ENCODE measurements at places on chromosomes 5 and 9. TPM values are rescaled to one million over a fixed set of nuclear protein-coding genes. Genes with fewer than 3 reads are reported as not detected.

- no peaks in the 10 kb centered on the region for H3K36me3 ChIP-seq
- no peak for DNase-seq
- no peaks in the 10 kb centered on the region for H3K4me1 ChIP-seq
Measured at GRCh38 chr9:115300116-115300515, 182.2 kb upstream of the TNC start.

GRCh38 chr5:39014561-39014960 lies 59.6 kb downstream of the RICTOR start:
- peaks cover 2% of the 10 kb centered on the region for H3K36me3 ChIP-seq
- no peak overlapping the region for H3K27ac ChIP-seq
- H3K4me3 ChIP-seq: no peak overlapping the region

- no peak overlapping the region for H3K4me3 ChIP-seq
- no peaks in the 10 kb centered on the region for H3K4me1 ChIP-seq
- no peak for DNase-seq
Measured at GRCh38 chr5:155343468-155343867, 329.9 kb downstream of the KIF4B start.

DNA sequence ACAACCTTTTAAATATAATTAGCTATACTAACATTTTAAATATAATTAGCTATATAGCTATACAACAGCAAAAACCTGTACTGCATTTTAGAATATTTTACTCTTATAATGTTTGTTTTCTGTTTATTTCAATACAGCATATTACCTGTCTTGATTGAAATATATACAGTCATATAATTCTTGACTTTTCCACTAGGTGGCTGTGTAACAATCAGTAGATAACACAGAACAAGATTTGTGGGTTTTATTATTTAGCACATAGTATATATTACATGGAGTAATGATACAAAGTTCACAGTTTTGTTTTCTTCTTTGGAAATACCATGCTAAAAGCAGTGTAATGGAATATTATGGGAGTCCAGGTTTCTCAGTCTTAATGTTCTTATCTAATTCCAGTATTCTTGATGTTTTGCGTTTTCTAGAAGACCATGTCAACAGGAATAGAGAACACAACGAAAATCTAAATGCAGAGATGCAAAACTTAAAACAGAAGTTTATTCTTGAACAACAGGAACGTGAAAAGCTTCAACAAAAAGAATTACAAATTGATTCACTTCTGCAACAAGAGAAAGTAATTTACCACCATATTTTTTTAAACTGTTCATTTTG lies 13.3 kb downstream of the HMMR start:
- H3K4me3 ChIP-seq: no peak overlapping the region
- H3K4me1 ChIP-seq: no peaks in the 10 kb centered on the region
- no peaks in the 10 kb centered on the region for H3K27me3 ChIP-seq
- H3K36me3 ChIP-seq: no peaks in the 10 kb centered on the region

DNA sequence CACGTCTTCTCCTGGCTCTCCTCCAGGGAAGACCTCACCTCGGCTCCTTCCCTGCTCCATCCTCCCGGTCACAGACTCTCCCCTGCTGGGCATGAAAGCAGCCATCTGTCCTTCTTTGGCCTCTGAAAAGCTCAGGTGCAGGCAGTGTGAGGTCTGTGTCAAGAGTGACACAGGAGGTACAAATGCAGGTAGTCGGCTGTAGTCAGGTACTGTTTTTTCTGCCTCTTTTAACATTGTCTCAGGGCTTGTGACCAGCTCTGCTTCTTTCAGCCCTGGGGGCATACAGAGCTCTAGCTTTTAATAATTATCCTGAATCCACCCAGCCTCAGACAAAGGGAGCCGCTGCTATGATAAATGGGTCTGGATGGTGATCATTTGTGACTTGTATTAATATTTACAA lies 46.4 kb downstream of the C5orf15 start:
- peaks cover 9% of the 10 kb centered on the region for H3K4me1 ChIP-seq
- no peaks in the 10 kb centered on the region for H3K36me3 ChIP-seq
- H3K27me3 ChIP-seq: no peaks in the 10 kb centered on the region
- H3K4me3 ChIP-seq: no peak overlapping the region
- H3K27ac ChIP-seq: no peak overlapping the region
- DNase-seq: no peak

- no peaks in the 10 kb centered on the region for H3K27me3 ChIP-seq
- DNase-seq: no peak
- H3K4me1 ChIP-seq: no peaks in the 10 kb centered on the region
- no peak overlapping the region for H3K4me3 ChIP-seq
- no peak overlapping the region for H3K27ac ChIP-seq
Measured at GRCh38 chr9:93268551-93269314, 84.8 kb downstream of the WNK2 start.

- H3K4me1 ChIP-seq: peaks cover 25% of the 10 kb centered on the region
- H3K27ac ChIP-seq: no peak overlapping the region
- no peaks in the 10 kb centered on the region for H3K27me3 ChIP-seq
- DNase-seq: no peak
- no peaks in the 10 kb centered on the region for H3K36me3 ChIP-seq
- H3K4me3 ChIP-seq: no peak overlapping the region
Measured at GRCh38 chr9:93587651-93588347, 11.4 kb downstream of the PHF2 start.

DNA sequence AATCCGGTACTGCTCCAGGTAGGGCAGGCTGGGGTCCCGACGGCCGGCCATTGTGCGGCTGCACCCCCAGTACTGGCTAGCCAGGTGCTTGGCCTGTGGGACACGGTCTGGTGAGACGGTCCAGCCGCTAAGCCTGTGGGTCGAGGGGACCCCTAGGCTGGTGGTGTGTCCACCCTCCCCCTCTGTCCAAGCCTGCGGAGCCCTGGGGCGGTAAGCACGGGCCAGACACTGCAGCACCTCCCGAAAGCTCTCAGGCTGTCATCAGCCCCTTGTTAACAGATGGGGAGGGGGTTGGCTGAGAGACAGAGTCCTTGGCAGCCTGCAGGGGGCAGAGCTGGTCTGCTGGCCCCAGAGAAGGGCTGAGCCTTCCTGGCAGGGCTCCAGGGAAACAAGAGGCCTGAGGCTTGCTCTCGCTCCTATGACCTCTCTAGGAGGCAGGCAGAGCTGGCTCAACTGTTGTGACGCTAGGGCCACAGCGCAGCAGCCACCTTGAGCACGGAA lies 11.8 kb upstream of the MRNIP start:
- DNase-seq: peak; percentile 73
- no peak overlapping the region for H3K4me3 ChIP-seq
- H3K27me3 ChIP-seq: no peaks in the 10 kb centered on the region

DNA sequence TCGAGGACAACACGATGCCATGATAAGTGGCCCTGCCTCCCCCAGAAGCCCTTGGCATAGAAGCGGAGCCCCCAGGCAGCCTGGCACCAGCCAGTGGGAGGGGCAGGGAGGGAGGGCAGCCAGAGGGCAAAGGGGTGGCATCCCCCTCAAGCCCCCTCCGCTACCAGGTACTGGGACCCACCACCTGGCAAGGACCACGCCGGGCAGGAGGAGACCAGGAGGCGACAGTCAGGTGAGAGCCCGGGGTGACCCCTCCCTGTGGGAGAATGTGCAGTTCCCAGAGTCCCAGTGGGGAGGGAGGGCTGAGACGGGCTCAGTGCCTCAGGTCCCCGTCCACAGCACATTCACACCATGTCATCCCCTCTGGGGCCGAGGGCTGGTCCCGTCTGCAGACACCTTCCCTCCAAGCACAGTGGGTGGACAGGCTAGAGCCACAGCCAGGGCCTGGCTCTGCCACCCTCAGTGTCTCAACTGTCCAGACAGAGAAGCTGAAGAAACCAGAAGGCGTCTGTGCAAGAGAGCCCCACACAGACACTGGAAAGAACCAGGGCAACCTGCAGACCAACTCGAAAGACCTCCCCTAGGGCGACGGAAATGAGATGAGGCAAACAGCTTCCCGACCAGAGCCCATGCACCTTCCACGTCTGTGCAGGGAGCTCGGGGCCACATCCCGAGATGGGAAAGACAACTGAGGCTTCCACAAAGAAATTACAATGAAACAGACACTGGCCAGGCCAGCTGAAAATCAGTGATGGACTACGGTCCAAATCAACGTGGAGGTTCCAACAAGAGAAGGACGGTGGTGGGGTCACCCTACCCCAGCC lies 11.1 kb downstream of the BRD3 start:
- H3K36me3 ChIP-seq: peaks cover 5% of the 10 kb centered on the region
- H3K4me1 ChIP-seq: no peaks in the 10 kb centered on the region
- no peaks in the 10 kb centered on the region for H3K27me3 ChIP-seq

DNA sequence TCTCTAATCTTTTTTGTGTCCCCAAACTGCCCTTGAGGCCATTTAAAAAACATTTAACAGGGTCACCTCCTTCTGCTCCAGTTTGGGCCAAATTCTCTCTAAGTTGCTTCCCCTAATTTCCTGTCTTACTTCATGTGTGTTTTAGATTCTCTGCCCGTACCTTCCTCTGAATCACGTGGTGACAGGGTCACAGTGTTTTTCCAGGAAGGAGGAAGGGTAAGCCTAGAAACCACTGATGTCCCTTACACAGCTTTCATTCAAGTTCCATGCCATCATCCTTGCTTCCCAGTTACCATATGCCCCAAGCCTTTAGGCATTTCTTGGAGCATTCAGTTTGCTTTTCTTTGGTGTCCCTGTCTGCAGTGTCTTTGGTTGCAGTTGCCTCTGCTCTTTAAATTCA lies 42.4 kb upstream of the MACIR start:
- peak overlapping the region; percentile 42 for H3K27ac ChIP-seq
- DNase-seq: no peak
- H3K4me3 ChIP-seq: no peak overlapping the region
- H3K27me3 ChIP-seq: no peaks in the 10 kb centered on the region
- no peaks in the 10 kb centered on the region for H3K36me3 ChIP-seq

- no peaks in the 10 kb centered on the region for H3K4me1 ChIP-seq
- DNase-seq: no peak
- H3K27ac ChIP-seq: no peak overlapping the region
- H3K27me3 ChIP-seq: no peaks in the 10 kb centered on the region
Measured at GRCh38 chr9:103942651-103943050, 151.5 kb upstream of the SMC2 start.

GRCh38 chr9:38388283-38389223 lies 3.9 kb upstream of the ALDH1B1 start:
- no peak overlapping the region for H3K4me3 ChIP-seq
- no peaks in the 10 kb centered on the region for H3K4me1 ChIP-seq
- no peaks in the 10 kb centered on the region for H3K36me3 ChIP-seq
- no peaks in the 10 kb centered on the region for H3K27me3 ChIP-seq
- H3K27ac ChIP-seq: peak overlapping the region; percentile 61

DNA sequence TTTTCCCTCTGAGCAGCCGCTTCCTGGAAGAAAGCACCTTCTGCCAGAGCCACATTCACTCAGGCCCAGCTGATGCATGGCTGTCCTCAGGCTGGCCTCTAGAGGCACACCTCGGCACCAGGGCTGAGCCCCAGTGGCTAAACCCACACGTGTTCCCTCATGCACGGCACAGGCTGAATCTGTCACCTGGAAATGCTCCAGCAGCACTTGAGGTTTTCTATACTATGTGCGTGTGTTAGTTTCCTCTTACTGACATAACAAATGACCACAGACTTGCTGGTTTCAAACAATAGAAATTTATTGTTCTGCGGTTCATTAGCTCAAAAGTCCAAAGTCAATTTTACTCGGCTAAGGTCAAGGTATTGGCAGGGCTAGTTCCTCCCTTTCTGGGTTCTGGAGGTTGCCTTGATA lies 141.4 kb downstream of the LRRC70 start:
- H3K4me3 ChIP-seq: no peak overlapping the region
- no peaks in the 10 kb centered on the region for H3K4me1 ChIP-seq
- no peaks in the 10 kb centered on the region for H3K36me3 ChIP-seq
- H3K27ac ChIP-seq: no peak overlapping the region
- no peaks in the 10 kb centered on the region for H3K27me3 ChIP-seq

- no peak for DNase-seq
- H3K27me3 ChIP-seq: no peaks in the 10 kb centered on the region
- H3K4me1 ChIP-seq: no peaks in the 10 kb centered on the region
- H3K27ac ChIP-seq: no peak overlapping the region
Measured at GRCh38 chr9:103991001-103991400, 103.1 kb upstream of the SMC2 start.

DNA sequence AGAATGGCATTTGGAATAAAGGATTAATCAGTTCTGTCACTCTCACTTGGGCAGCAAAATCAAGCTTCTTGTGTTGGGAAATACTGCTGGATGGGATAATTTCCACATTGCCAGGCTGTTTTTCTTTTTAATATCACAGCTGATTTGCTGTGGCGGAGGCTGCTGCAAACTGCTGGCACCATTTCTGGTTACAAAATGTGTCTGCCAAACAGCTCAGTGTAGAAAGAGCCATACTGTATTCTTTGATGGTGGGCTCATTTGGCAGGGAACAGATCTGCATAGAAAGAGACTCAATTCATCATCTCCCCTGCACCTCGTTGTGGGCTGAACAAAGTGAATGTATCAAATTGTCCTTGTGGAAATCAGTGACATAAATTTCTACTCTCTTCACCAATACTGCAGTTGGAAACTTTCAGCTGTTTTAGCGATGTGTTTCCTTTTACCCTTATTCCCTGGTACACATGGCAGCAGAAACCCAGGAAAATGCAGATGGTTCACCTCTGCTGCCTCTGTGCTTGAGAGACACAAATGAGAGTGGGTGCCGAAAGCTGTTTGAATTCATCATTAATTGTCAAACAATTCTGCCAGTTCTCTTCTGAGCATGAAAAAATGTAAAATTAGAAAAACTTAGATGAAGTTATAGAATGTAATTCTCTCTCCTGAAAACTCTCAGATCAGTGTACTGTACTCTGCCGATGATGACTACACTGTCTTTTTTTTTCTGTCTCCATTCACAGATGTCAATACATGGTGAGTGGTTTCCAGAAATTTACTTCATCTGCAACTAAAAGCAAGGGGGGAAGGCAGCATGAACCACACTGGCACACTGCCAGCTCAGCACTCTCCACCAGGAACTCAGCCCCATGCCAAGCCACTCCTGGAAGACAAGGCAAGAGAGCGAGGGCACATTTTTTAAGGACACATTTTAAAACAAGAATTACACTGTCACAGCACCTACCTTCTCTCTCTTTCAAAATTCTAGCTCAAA lies 75.0 kb downstream of the HMHB1 start:
- H3K4me1 ChIP-seq: no peaks in the 10 kb centered on the region
- H3K27me3 ChIP-seq: no peaks in the 10 kb centered on the region
- peak; percentile 78 for DNase-seq
- H3K27ac ChIP-seq: no peak overlapping the region

FBP1 gene
- 27.3 TPM for total RNA-seq

TAF9 gene
- 42.4 TPM for total RNA-seq

HTR4 gene
- 0.22 TPM for total RNA-seq

TAF11L14 gene
- total RNA-seq: not detected

NOTCH1 gene
- total RNA-seq: 77.2 TPM

TXNDC8 gene
- total RNA-seq: not detected

DAB2 gene
- total RNA-seq: 199 TPM

PPP3R2 gene
- total RNA-seq: not detected

NUTM2F gene
- not detected for total RNA-seq

ADAMTS2 gene
- total RNA-seq: 13.6 TPM

ZNF483 gene
- total RNA-seq: 14.5 TPM
